ENCODE measurements at places on chromosomes 11 and 22.

- no peak for DNase-seq
Observed at GRCh38 chr11:45859661-45860140, 12.4 kb downstream of the CRY2 start.

GRCh38 chr11:83693306-83693992, 407.3 kb upstream of the CCDC90B start:
- no peak for DNase-seq

GRCh38 chr22:49827853-49828598, at the start of gene BRD1:
BRD1 (minus strand) TSS chr22:49827873; CDS start chr22:49824317, 3,556 bp downstream.
- peak; percentile 66 for DNase-seq

DNA sequence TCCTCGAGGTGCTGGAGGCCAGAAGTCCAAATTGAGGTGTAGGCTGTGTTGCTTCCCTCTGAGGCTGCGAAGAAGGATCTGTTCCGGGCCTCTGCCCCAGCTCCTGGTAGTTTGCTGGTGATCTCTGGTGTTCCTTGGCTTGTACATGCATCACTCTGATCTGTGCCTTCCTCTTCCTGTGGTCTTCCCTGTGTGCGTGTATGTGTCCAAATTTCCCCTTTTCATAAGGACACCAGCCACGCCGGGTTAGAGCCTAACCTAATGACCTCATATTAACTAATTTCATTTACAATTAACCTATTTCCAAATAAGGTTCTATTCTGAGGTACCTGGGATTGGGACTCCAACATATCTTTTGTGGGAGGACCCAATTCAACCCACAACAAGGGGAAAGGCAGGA, 21.5 kb downstream of the RIBC2 start:
- DNase-seq = no peak

DNA sequence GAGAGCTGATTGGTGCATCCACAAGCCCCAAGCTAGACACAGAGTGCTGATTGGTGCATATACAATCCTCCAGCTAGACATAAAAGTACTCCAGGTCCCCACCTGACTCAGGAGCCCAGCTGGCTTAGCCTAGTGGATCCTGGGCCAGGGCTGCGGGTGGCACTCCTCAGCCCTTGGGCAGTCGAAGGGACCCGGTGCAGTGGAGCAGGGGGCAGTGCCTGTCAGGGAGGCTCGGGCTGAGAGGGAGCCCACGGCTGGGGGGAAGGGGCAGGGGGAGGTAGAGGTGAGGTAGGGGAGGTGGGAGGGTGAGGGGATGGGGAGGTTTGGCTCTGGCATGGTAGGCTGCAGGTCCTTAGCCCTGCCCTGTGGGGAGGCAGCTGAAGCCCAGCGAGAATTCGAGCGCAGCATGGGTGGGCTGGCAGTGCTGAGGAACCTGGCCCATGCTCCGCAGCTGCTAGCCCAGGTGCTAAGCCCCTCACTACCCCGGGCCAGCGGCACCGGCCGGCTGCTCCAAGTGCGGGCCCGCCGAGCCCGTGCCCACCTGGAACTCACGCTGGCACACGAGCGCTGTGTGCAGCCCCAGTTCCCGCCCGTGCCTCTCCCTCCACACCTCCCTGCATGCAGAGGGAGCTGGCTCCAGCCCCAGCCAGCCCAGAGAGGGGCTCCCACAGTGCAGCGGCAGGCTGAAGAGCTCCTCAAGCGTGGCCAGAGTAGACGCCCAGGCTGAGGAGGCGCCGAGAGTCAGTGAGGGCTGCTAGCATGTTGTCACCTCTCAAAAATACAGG, 742.8 kb downstream of the FAM181B start:
- DNase-seq = no peak

All from activated naive CD4-positive, alpha-beta T cell treated with anti-CD3 and anti-CD28 coated beads, Interleukin-2, amount 10 ng/mL, durations not matched to agents 7 days and 5 days (primary cell).